Fibroblast of skin of left biceps (primary cell): ENCODE measurements at places on chromosomes 2 and 18.

- DNase-seq = no peak
Measured at GRCh38 chr18:47075098-47075883, 39.9 kb upstream of the ELOA2 start.

DNA sequence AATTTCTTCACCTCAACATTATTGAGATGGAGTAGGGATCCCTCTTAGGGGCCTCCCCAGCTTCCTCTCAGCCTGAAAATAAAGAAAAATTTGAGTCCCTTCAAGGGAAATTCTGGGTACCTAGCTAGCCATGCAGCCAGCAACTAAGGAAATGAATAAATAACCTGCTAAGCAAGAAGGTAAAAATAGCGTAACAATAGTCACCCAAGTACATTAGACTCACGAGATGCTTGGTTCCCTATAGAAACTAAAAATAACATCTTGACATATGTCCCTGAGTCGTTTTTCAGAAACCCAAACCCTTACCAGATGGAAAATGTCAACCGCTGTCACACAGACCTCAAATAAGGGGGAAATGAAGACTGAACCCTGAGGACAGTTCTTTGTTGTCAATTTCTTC lies 51.9 kb downstream of the CACNB4 start:
- no peak for DNase-seq

- DNase-seq = no peak
Measured at GRCh38 chr2:67965246-67965645, 97.6 kb downstream of the C1D start.

- DNase-seq = peak; percentile 31
Measured at GRCh38 chr18:49858309-49859020, 45.1 kb upstream of the ACAA2 start.

- DNase-seq = no peak
Measured at GRCh38 chr18:77811503-77811902, 561.9 kb downstream of the GALR1 start.

- no peak for DNase-seq
Measured at GRCh38 chr2:172113617-172114016, 10.9 kb upstream of the DLX2 start.

- no peak for DNase-seq
Measured at GRCh38 chr18:13608791-13609532, 117.4 kb downstream of the FAM210A start.

DNA sequence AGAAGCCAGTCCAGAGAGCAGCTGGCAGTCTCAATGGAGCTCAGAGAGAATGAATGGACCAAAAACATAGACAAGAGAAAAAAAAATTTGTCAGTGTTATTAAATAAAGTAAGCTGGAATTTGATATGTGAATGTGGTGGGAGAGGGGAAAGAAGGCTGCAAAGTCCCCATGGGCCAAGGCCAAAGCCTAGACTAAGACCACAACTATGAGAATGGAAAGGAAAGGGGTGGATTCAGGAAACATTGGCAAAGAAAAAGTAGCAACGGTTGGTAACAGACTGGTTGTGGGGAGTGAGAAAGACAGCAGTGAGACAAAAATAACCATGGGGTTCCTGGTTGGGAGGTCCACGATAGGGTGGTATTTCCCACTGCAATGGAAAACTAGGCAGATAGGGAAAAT lies 47.0 kb downstream of the ZEB2 start:
- DNase-seq = no peak

- DNase-seq = no peak
Measured at GRCh38 chr2:17759805-17760204, 5.9 kb downstream of the GEN1 start.

- DNase-seq = no peak
Measured at GRCh38 chr2:9108210-9108967, 98.2 kb upstream of the ASAP2 start.

DNA sequence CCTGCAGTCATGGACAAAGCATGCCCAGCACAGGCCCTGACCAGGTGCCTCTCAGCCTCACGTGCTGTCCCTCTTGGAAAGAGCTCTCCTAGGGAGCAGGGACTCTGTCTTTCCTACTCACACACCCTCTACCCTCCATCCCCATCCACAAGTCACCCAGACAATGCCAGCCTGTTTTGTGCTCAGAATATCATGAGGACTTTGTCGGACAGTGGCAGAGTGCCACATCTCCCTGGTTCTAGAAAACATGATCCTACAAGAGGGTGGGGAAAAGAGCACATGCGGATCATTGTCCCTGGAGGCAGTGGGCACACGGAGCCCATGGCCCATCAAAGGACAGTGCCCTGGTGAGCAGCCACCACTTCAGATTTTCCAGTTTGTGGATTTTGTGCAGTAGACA lies 3.7 kb upstream of the MAL start:
- no peak for DNase-seq

GRCh38 chr2:214856137-214856536 lies 46.7 kb upstream of the BARD1 start:
- no peak for DNase-seq

GRCh38 chr2:46276642-46277041 lies 20.6 kb upstream of the EPAS1 start:
- DNase-seq = no peak

DNA sequence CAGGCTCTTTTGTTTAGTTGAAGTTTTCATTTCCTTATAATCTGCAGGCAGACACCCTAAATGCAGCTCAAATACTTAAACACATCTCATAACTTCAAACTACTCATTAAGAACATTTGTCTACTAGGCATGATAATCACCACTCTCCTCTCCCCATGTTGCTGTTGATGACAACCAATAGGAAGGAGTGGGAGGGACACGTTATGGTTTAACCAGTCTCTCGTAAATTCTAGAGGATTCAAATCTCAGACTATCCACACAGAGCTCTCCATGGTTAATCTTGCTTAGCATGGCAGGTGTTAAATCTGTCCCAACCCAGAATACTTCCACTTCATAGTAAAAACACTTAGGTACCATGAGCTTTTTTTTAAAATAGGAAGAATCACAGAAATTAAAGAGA lies 127.4 kb upstream of the AQP4 start:
- DNase-seq = no peak

GRCh38 chr18:463827-464541 lies 36.5 kb downstream of the COLEC12 start:
- DNase-seq = no peak
